ENCODE measurements at places on chromosomes 11 and 22.

DNA sequence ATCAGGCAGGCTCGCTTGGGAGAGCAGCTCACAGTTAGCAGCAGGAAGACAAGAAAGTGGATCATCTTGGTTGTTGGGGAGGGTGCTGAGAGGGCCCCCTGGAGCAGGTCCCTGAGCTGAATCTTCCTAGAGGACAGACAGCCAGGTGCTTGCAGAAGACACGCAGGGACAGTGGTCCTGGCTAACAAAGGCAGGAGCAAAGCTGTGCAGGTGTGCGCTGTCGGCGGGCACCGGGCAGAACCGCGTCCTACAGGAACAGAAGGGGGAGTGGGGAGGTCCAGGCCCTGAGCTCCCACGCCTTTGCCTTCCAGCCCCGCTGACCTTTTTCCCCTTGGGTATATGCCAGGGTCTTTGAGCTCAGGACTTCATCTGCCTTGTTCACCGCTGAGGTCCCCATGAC lies 30.1 kb upstream of the PARVB start:
- DNase-seq = no peak

GRCh38 chr11:45942381-45942780 lies 19.9 kb downstream of the LARGE2 start:
- DNase-seq = no peak

GRCh38 chr11:43267856-43268580 lies 43.8 kb upstream of the API5 start:
- DNase-seq = no peak

- no peak for DNase-seq
These were observed 76.0 kb downstream of the HSD17B12 start for GRCh38 chr11:43756575-43756974.

DNA sequence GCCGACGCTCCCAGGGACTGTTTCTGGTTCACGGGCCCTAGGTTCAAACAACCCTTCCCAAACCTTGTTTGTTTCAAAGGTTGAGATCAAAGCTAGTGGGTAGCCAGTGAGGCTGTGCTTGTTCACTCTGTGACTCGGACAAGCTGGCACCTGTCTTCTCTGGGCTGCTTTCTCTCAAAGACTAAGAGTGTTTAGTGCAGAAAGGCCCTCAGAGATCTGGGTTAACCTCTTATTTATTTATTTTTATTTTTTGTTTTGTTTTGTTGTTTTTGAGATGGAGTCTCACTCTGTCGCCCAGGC lies 13.0 kb upstream of the MALAT1 start:
- DNase-seq = no peak

- DNase-seq = no peak
These were observed 32.6 kb downstream of the USH1C start for GRCh38 chr11:17511571-17511970.

DNA sequence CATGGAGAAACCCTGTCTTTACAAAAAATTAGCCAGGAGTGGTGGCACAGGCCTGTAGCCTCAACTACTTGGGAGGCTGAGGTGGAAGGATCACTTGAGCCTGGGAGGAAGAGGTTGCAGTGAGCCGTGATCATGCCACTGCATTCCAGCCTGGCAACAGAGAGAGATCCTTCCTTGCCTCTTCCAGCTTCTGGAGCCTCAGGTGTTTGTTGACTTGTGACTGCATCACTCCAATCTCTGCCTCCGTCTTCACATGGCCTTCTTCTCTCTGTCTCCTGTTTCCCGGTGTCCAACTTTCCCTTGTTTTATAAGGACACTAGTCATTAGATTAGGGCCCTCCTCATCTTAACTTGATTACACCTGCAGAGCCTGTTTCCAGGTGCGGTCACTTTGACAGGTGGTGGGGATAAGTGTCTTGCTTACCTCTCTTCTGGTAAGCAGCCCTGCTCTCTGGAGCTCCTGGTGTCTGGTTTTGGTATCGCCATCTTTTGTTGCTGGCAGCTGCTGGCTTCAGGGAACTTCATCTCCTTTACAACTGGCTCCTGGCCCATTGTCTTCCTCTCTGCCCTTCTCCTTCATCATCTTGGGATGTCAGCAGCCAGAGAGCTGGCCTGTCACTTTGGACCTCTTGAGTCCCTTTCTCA lies 8.2 kb upstream of the USP2 start:
- DNase-seq = no peak

- DNase-seq = no peak
These were observed 28.8 kb upstream of the P2RY2 start for GRCh38 chr11:73189315-73189714.

- DNase-seq = no peak
These were observed 1.8 kb upstream of the PELI3 start for GRCh38 chr11:66464916-66465315.

GRCh38 chr22:50271519-50271970 lies 1.4 kb upstream of the MAPK11 start:
- no peak for DNase-seq
